ENCODE measurements at places on chromosomes 12 and 14.
A peak's percentile ranks its signal among the peaks of the same experiment; 100 is the strongest.

DNA sequence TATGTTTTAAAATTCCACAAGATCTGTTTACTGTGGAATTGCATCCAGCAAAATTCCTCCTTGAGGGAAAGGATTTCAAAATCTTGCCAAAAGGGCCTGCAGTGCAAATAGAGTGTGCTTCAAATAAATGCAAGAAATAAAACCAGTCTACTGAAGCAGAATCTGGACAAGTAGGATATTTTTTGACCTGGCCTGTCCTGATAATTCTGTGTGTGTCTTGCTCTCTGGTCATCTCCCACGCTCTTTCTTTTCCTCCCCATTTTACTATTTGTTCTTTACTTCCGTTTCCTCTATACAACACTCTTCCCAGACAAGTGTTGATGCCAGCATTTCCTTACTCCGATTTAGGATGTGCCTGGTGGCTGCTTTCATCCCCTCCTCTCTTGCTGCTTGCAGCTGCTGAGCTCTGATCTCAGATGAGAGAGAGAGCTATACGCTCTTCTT is 115.9 kb downstream of the GPR135 start:
- DNase-seq, result no peak

GRCh38 chr12:57936513-57936883 is 4.9 kb upstream of the ATP23 start:
- DNase-seq, result no peak

- peak; percentile 37 for DNase-seq
Observed at GRCh38 chr14:51219473-51220448, 20.3 kb upstream of the TMX1 start.

GRCh38 chr14:80047761-80048160 is 163.5 kb downstream of the DIO2 start:
- DNase-seq, result no peak

GRCh38 chr14:70121521-70121920 is 67.2 kb downstream of the SLC8A3 start:
- DNase-seq, result no peak

DNA sequence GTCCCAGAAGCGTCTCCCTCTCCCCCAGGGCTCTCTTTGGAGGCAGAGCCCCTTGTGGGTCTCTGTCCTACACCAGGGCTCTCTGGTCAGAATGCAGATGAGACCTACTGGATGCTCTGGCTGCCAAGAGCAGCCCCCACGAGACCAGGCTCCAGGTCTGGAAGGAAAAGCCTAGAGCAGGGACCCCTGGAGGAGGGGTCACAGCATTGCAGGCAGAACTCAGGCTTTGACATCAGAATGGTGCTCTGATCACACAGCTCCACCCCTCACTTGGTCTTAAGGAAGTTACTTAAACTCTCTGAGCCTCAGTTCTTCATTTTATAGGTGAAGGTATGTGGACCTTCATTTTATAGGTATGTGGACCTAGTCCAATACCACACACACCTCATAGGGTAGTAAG is 83.1 kb downstream of the ARL6IP4 start:
- DNase-seq, result peak; percentile 45

- no peak for DNase-seq
Observed at GRCh38 chr12:81627336-81628189, 131.6 kb downstream of the PPFIA2 start.
